ENCODE measurements at places on chromosomes 11 and 22.
A peak's percentile ranks its signal among the peaks of the same experiment; 100 is the strongest.

GRCh38 chr11:11472106-11472505, 119.1 kb upstream of the CSNK2A3 start:
- DNase-seq, result no peak

- no peak for DNase-seq
These were observed 9.3 kb upstream of the NUP50 start for GRCh38 chr22:45154383-45154782.

DNA sequence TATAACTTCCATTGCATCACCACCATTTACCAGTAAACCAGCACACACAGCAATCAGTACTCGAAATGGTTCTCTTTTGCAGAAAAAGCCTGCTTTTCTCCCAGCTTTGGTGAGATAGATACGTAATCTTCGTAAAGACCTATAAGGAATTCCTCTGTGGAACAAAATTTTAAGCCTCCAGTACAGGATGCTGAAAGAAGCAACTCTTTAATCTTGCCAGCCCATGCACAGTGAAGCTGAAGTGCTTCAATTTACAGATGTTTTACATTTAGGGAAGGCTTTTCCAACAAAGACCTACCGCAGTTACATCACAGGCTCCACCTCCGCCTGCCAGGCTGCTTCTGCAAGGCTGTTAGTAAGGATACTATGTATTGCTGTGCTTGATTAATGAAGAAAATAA, 1.9 kb downstream of the ELMOD1 start:
- DNase-seq, result no peak

DNA sequence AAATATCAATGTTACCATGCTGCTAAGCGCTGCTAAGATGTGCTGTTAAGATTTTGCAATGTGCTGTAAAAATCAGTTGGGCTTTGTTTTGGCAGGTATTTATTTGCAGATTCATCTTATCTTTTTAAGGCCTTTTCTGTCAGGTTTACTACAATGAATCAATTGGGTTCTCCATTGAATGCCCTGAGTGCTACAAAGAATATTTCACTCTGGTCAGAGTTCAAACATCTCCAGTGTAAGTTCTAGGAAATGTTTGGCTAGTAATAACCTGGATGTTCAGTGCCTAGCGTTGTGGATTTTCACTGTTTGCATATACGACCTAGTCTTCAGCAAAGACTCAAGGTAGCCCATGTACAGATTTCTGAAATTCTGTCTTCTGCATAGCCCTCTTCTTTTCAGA, 36.0 kb downstream of the RSF1 start:
- no peak for DNase-seq

DNA sequence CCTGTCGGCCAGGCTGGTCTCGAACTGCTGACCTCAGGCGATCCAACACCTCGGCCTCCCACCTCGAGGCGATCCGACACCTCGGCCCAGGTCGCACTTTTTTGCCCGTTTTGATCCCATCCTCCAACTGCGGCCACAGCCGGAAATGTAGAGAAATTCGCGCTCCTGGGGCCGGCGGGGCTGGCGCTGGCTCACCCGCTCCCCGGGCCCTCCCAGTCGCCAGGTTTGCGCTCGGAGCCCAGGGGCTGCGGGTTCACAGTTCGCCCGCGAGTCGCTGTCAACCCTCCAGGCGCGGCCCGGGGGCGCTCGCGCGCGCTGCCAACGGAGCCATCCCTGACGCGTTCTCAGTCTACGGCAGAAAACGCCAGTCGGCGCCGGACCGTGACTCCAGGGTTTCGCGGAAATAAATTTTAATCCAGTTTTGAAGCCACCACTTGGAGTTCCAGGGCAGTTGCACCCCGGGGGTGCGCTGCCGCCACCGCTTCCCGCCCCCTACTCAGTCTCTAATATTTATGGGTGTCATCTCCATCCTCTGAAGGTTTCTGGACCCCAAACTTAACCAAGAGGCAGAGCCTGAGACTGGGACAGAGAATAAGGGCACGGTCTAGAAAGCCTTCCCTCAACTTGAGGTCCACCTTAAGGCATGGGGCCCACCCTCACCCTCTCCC, 1.5 kb upstream of the KLHDC7B start:
- peak; percentile 59 for DNase-seq

GRCh38 chr22:45819305-45819704, 147.7 kb downstream of the ATXN10 start:
- DNase-seq, result no peak

- DNase-seq, result no peak
These were observed 103.3 kb downstream of the MED15 start for GRCh38 chr22:20610757-20611156.

DNA sequence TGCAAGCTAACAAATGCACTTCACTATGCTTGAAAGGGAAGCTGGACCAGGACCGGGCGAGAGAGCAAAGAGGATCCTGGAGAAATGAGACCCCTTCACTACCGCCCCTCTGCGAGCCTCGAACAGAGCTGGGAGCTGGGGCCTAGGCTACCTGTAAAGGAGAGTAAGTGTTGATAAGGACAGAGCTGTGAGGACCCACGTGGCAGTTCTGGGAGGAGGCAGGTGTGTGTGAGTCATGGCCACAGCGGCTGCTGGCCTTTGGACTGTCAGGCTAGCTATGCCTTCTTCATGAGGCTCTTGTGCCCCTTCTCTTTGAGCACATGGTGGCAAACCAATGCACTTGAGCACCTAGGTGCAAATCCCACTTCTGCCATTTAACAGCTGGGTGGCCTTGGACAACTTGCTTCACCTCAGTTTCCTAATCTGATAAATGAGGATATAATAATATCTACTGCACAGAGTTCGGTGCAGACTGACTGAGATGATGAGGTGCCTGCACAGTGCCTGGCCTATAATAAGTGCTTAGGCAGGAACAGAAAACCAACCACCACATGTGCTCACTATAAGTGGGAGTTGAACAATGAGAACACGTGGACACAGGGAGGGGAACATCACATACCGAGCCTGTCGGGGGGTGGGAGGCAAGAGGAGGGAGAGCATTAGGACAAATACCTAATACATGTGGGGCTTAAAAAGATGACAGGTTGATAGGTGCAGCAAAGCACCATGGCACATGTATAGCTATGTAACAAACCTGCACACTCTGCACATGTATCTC, 35.3 kb upstream of the KCNJ11 start:
- no peak for DNase-seq

GRCh38 chr22:44828193-44828592, 75.8 kb downstream of the ARHGAP8 start:
- DNase-seq, result no peak

GRCh38 chr11:95516175-95516574, 273.4 kb downstream of the FAM76B start:
- no peak for DNase-seq

- DNase-seq, result peak; percentile 30
These were observed 5.5 kb downstream of the KRTAP5-2 start for GRCh38 chr11:1592628-1593027.

- DNase-seq, result no peak
These were observed 37.8 kb downstream of the FDX1 start for GRCh38 chr11:110467556-110467955.

- no peak for DNase-seq
These were observed 871 bp downstream of the SLC35E4 start for GRCh38 chr22:30636226-30637077.

DNA sequence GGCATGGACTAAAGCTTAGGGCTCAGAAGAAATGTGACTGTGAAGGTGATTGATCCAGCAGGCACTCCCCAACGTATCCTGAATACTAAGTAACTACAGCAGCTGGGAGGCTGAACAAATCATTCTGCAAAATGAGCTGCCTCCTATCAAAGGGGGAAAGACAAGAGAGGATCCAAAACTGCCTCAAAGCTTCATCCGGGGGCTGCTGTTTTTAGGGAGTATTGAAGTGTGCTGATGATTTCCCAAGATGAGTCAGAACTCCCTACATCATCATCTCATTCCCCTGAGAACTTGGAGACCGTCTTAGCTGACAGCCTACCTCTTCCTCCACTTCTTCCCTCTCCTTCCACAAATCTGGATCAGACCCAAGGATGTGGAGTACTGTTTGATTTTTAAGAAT, 108.4 kb upstream of the GRAMD1B start:
- no peak for DNase-seq

- DNase-seq, result no peak
These were observed 65.5 kb downstream of the EMSY start for GRCh38 chr11:76510060-76511047.

All from NCI-H1436 (cell line).